ENCODE measurements at places on chromosomes 1 and 21.

DNA sequence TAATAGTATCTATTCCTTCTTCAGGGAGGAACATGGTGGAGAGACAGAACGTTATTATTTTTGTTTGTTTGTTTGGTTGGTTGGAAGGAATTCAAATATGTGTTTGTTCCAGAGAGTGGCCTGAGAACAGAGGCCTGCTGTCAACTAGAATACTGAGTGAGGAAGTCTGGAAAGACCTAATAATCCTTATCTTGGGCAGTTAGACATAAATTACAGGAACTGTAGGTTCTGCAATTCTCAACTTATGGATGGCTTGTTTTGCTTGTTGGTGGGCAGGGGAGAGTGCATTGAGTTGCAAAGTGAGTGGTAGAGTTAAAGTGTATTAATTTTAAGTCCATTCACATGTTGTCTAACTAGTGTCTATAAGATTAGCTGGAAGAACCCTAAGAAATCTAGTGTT lies 197.6 kb downstream of the BACH1 start:
- no peak for DNase-seq

DNA sequence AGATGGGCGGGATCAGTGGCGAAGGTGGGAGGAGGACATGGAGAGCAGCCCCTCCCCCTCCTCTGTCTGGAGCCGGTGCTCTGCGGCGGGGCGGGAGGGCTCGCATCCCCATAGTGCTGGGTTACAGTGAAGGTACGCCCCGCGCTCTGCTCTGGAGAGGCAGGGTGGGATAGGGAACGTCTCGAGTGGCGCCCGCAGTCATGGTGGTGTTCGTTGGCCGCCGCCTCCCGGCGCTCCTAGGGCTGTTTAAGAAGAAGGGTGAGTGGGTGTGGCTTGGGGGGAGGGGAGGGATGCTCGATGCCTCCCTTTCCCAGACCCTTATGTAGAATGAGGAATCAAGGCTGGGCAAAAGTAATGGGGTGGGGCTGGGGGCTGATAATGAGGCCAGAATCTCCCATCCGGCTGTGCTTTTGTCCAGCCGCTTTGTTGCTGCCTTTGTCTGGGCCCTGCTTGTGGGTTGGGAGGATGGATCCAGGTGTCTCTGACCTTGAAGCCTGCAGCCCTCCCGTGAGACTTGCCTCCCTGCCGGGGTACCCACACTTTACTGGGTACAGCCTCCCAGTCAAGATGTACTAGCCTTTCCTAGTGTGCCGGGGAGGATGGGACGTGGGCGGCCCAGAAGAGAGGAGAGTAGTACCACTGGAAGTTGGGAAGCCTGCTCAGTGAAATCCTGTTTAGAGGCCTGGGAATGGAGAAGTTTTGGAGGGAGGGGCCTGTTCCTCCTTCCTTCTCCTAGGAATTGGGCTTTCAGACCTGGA lies 51.4 kb downstream of the YARS1 start:
- DNase-seq: no peak

DNA sequence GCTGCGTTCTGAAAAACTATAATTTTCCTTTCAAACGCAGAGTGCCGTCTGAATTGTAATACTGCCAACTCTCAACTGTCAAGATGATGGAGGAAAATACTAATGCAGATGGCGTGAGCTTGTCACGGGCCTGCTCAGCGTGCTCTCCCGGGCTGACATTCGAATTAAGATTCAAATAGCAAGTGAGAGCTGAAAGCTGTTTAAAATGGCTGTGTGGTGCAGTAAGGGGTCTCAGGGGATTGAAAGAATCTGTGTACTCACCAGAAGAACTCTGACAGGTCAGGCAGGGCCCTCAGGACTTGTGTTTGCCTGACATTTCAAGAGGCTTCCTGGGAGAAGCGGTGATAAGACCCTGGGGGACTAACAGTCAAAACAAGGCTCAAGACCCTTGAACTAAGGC lies 33.1 kb downstream of the ZMYND12 start:
- no peak for DNase-seq

DNA sequence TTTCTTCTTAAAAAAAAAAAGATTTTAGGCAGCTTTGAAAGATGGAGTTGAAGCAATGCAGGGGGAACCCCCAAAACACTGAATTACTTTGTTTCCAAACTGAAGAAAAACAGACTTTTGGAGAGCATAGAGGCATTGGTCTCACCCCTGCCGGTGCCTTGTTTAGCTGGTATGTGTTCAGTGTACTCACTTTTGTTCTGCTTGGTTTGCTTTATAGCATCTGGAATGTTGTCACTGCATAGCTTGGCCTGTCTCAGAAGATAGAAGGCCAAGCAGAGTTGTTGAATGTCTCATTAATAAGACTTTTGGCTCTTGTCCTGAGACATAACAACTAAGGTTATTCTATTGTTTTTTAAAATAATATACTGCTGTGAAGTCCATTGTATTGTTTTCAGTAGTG lies 6.9 kb downstream of the THRAP3 start:
- DNase-seq: no peak

DNA sequence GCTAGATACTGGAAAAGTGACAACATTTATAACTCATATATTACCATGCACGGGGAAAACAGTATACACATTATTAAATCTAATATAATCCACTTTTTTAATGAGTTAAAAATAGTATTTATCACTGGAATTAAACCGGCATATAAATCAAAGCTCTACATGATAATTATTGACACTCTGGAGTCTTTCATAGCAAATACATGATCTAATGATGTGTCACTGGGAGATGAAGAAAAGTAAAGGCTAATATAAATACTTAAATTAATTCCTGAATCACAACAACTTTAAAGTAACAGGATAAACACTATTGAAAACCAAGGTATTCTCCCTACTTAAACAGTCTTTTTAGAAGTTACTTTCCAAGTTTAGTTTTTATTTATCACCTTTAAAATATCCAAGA lies 52.4 kb upstream of the ASPM start:
- DNase-seq: no peak

- no peak for DNase-seq
Measured at GRCh38 chr1:89736937-89737733, 83.7 kb upstream of the LRRC8D start.

DNA sequence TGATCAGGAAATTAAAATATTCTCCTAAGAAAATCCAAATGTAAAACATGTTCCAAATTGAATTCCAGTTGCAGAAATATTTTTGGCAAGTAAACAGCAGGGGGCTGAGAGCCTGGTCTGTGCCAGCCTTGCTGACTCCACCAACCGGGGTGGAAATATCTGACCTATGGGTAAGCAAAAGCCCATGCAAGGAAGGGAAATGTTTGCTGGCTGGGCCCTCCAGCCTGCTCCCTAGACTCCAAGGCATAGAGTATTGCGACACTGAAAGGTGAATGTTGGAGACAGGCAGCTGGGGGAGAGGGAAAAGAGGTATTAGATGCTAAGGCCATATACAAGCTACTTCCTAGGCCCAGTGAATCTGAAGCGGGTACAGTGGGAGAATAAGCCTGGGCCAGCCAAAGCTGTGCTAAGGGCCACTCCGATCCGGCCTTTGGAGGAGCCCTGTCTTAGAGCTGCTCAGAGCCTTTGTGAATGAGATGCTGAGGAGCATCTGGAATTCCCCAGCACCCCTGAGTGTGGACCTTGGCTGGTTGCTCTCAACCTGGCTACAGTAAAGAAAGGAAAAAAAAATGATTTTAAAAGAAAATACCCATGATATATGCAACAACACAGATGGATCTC lies 24.9 kb upstream of the ATP1B1 start:
- no peak for DNase-seq
